ENCODE measurements at places on chromosomes 5 and 9. TPM values are rescaled to one million over a fixed set of nuclear protein-coding genes. Genes with fewer than 3 reads are reported as not detected.

ANKRD18B gene
- not detected for total RNA-seq

DNA sequence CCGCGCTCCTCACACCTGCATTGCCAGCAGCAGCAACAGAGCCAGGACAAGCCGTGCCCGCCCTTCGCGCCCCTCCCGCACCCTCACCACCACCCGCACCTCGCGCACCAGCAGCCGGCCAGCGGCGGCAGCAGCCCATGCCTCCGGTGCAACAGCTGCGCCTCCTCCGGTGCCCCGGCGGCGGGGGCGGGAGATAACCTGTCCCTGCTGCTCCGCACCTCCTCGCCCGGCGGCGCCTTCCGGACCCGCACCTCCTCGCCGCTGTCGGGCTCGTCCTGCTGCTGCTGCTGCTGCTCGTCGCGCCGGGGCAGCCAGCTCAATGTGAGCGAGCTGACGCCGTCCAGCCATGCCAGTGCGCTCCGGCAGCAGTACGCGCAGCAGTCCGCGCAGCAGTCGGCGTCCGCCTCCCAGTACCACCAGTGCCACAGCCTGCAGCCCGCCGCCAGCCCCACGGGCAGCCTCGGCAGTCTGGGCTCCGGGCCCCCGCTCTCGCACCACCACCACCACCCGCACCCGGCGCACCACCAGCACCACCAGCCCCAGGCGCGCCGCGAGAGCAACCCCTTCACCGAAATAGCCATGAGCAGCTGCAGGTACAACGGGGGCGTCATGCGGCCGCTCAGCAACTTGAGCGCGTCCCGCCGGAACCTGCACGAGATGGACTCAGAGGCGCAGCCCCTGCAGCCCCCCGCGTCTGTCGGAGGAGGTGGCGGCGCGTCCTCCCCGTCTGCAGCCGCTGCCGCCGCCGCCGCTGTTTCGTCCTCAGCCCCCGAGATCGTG is 517 bp downstream of the KCNN2 start:
- H3K36me3 ChIP-seq, result no peaks in the 10 kb centered on the region
- peak overlapping the region; percentile 55 for H3K4me3 ChIP-seq
- peaks cover 76% of the 10 kb centered on the region for H3K27me3 ChIP-seq
- H3K4me1 ChIP-seq, result peaks cover 29% of the 10 kb centered on the region
- peak overlapping the region; percentile 1 for H3K27ac ChIP-seq

DNA sequence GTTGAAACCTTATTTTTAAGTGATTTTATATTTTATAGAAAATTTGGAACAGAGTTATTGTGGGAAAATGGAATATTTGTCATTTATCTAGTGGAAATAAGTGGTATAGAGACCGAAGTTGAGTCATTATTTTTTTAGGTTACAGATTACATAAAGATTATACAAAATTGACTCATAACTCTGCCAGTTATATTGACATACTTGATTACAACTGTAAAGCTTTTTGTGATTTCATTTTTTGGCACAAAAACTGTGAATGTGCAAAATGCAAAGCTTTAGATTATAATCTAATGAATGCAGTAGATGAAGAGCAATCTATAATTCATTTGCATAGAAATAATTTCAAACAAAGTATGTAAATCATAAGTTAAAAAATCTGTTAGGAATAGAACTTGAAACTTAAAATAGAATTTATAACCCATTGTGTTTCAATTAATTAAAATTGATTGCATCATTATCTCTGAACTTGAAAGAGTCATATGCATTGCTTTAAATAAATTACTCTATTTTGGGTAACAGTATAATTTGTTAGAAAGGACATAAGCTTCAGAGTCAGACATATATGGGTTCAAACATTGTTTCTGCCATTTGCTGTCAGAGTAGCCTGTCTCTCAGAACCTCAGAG is 280.4 kb downstream of the FER start:
- no peak overlapping the region for H3K27ac ChIP-seq
- DNase-seq, result no peak
- H3K4me1 ChIP-seq, result no peaks in the 10 kb centered on the region

ECM2 gene
- 0.37 TPM for total RNA-seq

IFNE gene
- not detected for total RNA-seq

- H3K36me3 ChIP-seq, result no peaks in the 10 kb centered on the region
- no peak overlapping the region for H3K4me3 ChIP-seq
- no peak for DNase-seq
- H3K4me1 ChIP-seq, result no peaks in the 10 kb centered on the region
- no peaks in the 10 kb centered on the region for H3K27me3 ChIP-seq
- no peak overlapping the region for H3K27ac ChIP-seq
These were observed 46.1 kb upstream of the RIC1 start for GRCh38 chr9:5582835-5583195.

MEIKIN gene
- total RNA-seq, result not detected

ZNF454 gene
- 1.6 TPM for total RNA-seq

SPEF2 gene
- 5.1 TPM for total RNA-seq

DNA sequence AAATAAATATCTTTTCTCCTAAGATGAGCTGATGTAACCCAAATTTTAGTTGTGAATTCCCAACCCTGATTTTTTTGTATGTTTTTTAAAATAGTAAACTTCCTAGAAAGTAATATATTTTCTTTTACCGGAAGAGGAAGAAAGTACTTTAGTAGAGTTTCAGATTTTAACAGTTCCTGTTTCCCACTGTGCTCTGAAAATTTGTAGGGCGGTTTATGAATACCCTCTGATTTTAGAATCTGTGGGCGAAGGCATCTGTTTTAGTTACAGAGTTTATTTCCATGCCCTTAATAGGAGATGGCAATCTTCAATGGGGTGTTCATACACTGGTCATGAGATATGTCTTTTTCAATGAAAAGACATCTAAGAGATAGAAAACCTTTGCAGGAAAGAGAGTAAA is 3.7 kb upstream of the HOMER1 start:
- no peak overlapping the region for H3K27ac ChIP-seq
- H3K4me1 ChIP-seq, result peaks cover 9% of the 10 kb centered on the region
- no peak overlapping the region for H3K4me3 ChIP-seq

GRM6 gene
- total RNA-seq, result not detected

EQTN gene
- 0.64 TPM for total RNA-seq

ORM2 gene
- not detected for total RNA-seq

- no peak for DNase-seq
- no peak overlapping the region for H3K4me3 ChIP-seq
- H3K4me1 ChIP-seq, result no peaks in the 10 kb centered on the region
- H3K27ac ChIP-seq, result no peak overlapping the region
- no peaks in the 10 kb centered on the region for H3K36me3 ChIP-seq
These were observed 236.0 kb upstream of the CD180 start for GRCh38 chr5:67432606-67433005.

- no peak overlapping the region for H3K4me3 ChIP-seq
- H3K27ac ChIP-seq, result no peak overlapping the region
- no peaks in the 10 kb centered on the region for H3K4me1 ChIP-seq
- DNase-seq, result no peak
- no peaks in the 10 kb centered on the region for H3K36me3 ChIP-seq
These were observed 103.2 kb downstream of the MED27 start for GRCh38 chr9:131976157-131977108.

DNA sequence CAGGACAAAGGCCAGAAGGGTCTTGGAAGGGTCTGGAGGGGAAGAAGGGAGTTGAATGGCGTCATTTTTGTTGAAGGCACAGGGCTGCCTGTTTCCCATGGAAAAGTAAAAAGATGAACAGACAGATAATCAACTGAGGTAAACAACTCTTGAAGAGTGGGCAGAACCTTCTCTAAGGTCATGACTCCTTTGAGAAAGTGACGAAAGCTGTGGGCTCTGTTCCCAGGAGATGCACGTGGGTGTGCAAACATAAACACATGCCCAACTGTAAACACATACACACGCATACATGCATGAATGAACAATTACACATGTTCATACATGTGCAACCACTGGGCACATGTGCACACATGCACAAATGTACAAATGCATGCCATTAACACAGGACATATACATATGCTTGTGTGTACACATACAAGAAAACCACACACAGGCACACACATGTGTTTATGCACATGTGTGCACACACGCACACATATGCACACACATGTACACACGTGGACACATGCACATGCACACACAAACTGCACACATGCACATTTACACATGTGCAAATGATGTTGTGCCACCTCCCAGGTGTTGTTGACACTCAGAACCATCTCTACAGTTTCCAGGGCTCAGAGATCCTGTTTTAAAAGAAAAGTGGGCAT is 143.3 kb downstream of the GADD45G start:
- H3K4me3 ChIP-seq, result no peak overlapping the region
- DNase-seq, result no peak
- no peaks in the 10 kb centered on the region for H3K36me3 ChIP-seq
- H3K4me1 ChIP-seq, result peaks cover 9% of the 10 kb centered on the region
- H3K27ac ChIP-seq, result no peak overlapping the region
- H3K27me3 ChIP-seq, result no peaks in the 10 kb centered on the region

- no peaks in the 10 kb centered on the region for H3K27me3 ChIP-seq
- DNase-seq, result no peak
- no peak overlapping the region for H3K27ac ChIP-seq
- no peaks in the 10 kb centered on the region for H3K4me1 ChIP-seq
These were observed 311.3 kb upstream of the TRPC7 start for GRCh38 chr5:136676685-136677084.

FAXDC2 gene
- 12.7 TPM for total RNA-seq

FBP1 gene
- 43.0 TPM for total RNA-seq

SWI5 gene
- 20.8 TPM for total RNA-seq

RELL2 gene
- 4.4 TPM for total RNA-seq

DNA sequence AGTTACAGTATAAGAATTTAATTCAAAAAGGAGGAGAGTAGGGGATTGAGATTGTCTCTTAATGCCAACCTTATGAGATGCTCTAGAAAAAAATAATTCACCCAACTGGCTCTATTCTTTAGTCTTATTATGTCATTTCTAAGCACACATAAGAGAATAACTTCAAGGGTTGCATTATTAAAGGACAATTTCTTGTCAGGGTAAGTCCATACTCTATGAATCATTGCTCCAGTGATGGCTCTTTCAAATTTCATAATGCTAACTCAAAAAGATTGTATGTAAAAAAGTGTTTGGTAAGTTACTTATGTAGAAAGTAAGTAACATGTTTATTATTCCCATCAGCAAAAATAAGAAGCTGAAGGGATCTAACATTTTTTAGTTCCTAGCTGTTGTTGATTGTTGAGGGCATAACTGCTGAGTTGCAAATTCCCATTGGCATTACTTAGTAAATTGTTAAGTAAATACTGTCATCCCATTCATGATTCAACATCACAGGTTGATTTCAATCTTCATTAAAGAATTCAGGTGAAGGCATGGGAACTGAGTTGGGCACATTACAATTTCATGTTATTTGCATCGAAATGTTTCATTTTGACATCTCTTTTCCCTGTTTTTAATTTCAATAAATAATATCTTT is 28.6 kb downstream of the ALDH1A1 start:
- H3K36me3 ChIP-seq, result no peaks in the 10 kb centered on the region
- no peak for DNase-seq
- H3K27ac ChIP-seq, result no peak overlapping the region
- H3K4me3 ChIP-seq, result no peak overlapping the region
- no peaks in the 10 kb centered on the region for H3K4me1 ChIP-seq
- H3K27me3 ChIP-seq, result no peaks in the 10 kb centered on the region

DNA sequence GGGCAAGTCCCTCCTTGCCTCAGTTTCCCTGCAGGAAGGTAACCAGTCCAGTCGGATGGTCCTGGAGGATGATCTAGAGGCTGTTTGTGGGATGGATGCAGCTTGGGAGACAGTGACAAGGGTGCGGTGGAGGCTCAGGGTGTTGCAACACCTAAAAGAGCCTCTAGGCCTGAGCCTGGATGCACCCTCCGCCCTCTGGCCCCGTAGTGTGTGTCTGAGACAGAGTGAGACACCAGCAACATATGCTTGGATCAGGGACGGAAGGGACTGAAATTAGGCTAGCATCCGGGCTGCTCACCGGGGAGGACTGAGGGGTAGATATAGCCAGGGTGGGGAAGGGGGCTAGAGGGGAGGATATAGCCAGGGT is 1.1 kb downstream of the CRAT start:
- no peak overlapping the region for H3K4me3 ChIP-seq
- peak; percentile 49 for DNase-seq
- H3K27ac ChIP-seq, result peak overlapping the region; percentile 99
- no peaks in the 10 kb centered on the region for H3K36me3 ChIP-seq
- H3K4me1 ChIP-seq, result peaks cover 41% of the 10 kb centered on the region

KIF20A gene
- not detected for total RNA-seq

DNA sequence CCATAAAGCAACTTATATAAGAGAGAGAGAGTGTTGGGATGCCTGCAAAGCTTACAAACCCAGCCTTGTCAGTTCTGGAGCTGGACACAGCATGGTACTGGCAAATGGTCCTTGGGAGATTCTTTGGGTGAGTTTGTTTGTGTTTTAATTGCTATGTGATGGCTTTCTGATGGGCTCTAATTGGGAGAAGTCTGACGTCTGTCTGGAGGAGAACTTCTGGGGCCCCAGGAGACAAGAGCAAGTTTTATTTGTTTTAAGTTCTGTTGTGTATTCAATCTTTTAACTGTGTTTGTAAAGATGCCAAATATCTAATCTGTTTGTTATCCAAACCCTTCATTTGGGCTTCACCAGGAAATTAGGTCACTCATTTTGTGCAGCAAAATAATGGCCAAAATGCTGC is 50.3 kb upstream of the AFAP1L1 start:
- H3K27ac ChIP-seq, result no peak overlapping the region
- H3K4me3 ChIP-seq, result no peak overlapping the region
- no peaks in the 10 kb centered on the region for H3K27me3 ChIP-seq
- no peaks in the 10 kb centered on the region for H3K36me3 ChIP-seq
- H3K4me1 ChIP-seq, result no peaks in the 10 kb centered on the region
- DNase-seq, result no peak

TRIM7 gene
- total RNA-seq, result 16.7 TPM

DNA sequence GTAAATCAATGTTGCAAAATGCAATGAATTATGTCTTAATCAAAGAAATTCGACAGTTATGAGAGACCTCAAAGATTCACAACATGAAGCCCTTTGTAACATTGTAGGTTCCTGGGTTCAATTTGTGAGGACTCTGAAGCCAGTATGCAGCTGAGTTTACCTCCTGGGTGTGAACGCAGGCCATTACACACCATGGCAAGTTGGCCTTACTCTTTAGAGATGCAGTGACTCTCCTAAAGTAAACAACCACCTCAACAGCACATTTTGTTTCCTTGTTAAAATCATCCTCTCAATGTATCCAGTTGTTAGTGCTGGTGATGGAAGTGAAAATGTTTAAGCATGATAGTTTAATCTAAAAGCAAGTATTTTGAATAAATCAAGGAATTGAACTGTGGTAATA is 73.8 kb downstream of the JAKMIP2 start:
- H3K4me1 ChIP-seq, result peaks cover 4% of the 10 kb centered on the region
- H3K4me3 ChIP-seq, result no peak overlapping the region
- no peak for DNase-seq
- H3K27me3 ChIP-seq, result no peaks in the 10 kb centered on the region

TAF11L13 gene
- total RNA-seq, result not detected

DNA sequence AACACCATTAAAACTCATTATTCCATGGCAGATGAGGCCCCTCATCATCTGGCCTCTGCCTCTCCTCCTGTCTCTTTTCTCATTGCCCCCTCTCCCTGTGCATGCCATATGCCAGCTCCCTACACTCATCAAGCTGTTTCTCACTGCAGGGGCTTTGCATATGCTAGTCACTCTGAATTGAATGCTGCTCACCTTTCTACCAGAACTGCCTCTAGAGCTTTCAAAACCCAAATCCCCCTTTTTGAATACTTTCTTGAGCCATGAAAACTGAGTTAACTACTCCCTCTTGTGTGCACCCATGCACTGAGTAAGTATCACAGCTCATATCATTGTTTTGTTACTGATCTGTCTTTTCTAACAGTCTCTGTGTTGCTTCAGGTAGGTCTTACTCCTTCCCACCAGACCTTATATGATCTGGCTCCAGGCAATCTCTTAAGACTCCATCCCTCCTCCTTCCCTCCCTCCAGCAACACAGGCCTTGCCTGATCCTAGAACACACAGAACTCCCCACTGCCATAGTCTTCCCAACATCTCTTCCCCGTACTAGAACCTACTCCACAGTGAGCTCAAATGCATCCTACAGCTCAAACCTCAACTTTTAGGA is 60.5 kb downstream of the ASTN2 start:
- no peaks in the 10 kb centered on the region for H3K27me3 ChIP-seq
- H3K36me3 ChIP-seq, result no peaks in the 10 kb centered on the region
- DNase-seq, result no peak
- no peaks in the 10 kb centered on the region for H3K4me1 ChIP-seq

COL23A1 gene
- 2.2 TPM for total RNA-seq
